GM12878 (cell line): ENCODE measurements at places on chromosomes 1 and 21. TPM values are rescaled to one million over a fixed set of nuclear protein-coding genes. Genes with fewer than 3 reads are reported as not detected.

ACTL8 gene
- polyA plus RNA-seq: not detected in 2 replicates

CGN gene
- polyA plus RNA-seq: 3.7 and 4.1 TPM in 2 replicates

SLFNL1 gene
- 0.57 and 0.98 TPM in 2 replicates for polyA plus RNA-seq

ZNF669 gene
- 4.9 and 5.6 TPM in 2 replicates for polyA plus RNA-seq

ADGRL4 gene
- not detected in 2 replicates for polyA plus RNA-seq

NR1I3 gene
- 0.19 and 0.52 TPM in 2 replicates for polyA plus RNA-seq

CD53 gene
- 399 and 407 TPM in 2 replicates for polyA plus RNA-seq

ZNF593OS gene
- polyA plus RNA-seq: 0.21 and 1.7 TPM in 2 replicates

BRINP3 gene
- polyA plus RNA-seq: not detected in 2 replicates

ACTN2 gene
- polyA plus RNA-seq: not detected in 2 replicates

GRCh38 chr1:6100861-6101783 is 55.4 kb downstream of the KCNAB2 start:
- DNase-seq: no peak

DNA sequence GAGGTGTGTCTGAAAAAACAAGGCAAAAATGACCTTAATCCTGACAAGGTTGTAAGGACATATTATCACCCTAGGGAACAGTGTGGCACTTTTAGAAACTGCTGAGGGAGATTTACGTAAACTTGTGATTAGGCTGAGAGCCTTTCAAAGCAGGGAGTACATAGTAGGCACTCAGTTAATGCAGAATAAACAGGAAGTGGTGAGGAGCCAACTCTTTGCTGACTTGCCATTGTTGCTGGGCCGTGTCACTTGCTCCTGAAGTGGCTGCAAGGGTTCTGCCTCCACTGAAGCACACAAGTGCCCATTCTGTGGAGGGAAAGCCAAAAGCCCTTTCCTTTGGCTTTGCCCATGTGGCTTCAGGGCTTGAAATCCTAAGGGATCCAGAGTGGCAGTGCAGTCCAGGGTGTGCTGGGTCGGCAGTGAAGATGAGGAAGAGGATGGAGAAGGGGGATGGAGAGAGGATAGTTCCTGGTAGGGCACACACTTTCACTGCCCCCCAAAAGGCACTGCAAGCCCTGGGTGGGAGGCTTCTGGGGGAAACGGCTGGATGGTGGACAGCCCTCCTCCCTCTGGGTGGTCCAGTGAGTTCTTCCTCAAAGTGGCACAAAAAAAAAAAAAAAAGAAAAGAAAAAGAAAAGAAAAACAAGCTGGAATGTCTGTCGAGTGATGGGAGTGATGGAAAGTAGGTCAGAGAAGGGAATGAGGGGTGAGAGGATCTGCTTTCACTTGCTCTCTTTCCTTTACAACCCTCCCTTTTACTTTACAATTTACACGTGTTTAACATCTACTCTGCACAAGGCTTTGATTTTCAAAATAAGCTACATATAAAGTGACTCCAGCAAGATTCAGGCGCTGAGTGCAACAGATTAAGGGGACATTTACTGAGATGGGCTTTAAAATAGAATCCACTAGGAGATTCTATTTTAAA is 13.7 kb upstream of the RHEX start:
- no peak for DNase-seq

DNA sequence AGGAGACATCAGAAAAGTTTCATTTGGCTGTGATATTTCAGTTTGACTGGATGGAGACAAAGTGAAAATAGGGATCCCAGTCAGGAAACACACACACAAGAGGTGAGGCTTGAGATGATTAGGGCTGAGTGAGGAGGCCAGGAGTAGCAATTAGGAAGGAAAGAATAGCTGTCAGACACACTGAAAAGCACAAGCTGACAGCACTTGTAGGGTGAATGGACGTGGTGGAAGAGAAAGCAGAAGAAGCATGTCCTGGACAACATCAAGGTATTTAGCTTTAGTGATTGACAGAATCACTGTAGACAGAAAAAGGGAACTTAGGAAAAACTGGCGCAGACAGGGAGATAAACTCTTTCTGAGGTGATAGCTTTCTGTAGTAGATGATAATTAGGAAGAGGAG is 347.7 kb downstream of the TGFB2 start:
- no peak for DNase-seq

- no peak for DNase-seq
Observed at GRCh38 chr1:102529446-102529845, 532.7 kb upstream of the OLFM3 start.

DNA sequence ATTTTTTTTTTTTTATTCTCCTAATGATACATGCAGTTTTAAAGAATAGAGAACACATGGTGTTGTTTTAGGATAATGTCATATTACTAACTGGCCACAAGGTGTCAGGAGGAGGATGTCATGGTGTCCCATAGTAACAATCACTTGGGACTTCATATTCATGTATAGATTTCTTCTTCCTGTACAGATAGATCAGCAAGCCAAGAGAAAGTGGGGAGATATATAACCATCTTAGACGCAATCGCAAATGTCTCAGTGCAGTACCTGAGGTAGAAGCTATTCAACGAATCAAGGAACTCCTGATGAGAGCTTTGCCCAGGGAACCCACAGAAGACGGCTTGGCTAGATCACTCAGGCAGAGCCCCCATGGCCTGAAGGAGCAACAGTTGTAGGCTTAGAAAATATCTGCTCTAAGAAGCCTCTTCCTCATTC is 12.3 kb downstream of the OR2T11 start:
- no peak for DNase-seq

- no peak for DNase-seq
Observed at GRCh38 chr1:104648269-104648691, 898.6 kb downstream of the AMY1C start.

DNA sequence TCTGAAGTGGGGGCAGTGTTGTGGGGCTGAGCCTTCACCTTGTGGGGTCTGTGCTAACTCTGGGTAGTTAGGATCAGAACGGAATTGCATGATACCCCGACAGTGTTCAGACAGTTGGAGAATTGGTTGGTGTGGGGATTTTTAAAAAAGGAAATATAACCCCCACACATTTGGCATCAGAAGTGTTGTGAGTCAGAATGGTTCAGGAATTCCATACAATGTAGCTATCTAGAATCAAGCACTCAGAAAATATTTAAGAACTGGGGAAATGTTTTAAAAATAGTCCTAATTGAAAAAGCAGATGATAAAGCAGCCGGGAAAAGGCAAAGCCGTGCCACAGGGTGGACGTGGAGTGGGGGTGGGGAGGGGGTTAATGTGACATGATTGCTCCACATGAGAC is 6.5 kb upstream of the S100A7 start:
- no peak for DNase-seq

GRCh38 chr1:69568421-69569174 is 876 bp downstream of the LRRC7 start:
- no peak for DNase-seq

DNA sequence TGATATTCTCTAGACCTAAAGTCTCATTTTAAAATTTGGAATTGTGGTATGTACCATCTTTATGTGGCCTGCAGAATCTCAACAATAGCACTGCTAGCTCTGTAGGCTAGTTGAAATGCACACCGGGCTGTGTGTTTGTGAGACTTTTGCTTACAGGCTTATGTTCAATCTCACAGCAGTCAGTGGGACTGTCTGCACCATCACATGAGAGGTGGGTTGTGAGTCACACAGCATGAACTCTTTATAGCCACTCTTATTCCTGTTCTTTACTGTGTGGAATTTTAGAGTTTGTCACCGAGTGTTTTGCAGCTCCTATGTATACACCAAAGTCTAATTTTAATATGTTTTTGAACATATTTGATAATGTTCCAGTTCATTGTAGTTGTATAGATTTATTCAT is 74.6 kb downstream of the RASAL2 start:
- no peak for DNase-seq

GRCh38 chr1:86419277-86419903 is 4.6 kb upstream of the CLCA2 start:
- no peak for DNase-seq

GRCh38 chr1:22584001-22584562 is 20.8 kb downstream of the EPHA8 start:
- no peak for DNase-seq

- DNase-seq: no peak
Observed at GRCh38 chr1:78274814-78275213, 216.0 kb upstream of the PTGFR start.

- no peak for DNase-seq
Observed at GRCh38 chr1:229229137-229229720, 41.7 kb upstream of the RAB4A start.

- DNase-seq: no peak
Observed at GRCh38 chr1:64212031-64212430, 8.6 kb downstream of the UBE2U start.

DNA sequence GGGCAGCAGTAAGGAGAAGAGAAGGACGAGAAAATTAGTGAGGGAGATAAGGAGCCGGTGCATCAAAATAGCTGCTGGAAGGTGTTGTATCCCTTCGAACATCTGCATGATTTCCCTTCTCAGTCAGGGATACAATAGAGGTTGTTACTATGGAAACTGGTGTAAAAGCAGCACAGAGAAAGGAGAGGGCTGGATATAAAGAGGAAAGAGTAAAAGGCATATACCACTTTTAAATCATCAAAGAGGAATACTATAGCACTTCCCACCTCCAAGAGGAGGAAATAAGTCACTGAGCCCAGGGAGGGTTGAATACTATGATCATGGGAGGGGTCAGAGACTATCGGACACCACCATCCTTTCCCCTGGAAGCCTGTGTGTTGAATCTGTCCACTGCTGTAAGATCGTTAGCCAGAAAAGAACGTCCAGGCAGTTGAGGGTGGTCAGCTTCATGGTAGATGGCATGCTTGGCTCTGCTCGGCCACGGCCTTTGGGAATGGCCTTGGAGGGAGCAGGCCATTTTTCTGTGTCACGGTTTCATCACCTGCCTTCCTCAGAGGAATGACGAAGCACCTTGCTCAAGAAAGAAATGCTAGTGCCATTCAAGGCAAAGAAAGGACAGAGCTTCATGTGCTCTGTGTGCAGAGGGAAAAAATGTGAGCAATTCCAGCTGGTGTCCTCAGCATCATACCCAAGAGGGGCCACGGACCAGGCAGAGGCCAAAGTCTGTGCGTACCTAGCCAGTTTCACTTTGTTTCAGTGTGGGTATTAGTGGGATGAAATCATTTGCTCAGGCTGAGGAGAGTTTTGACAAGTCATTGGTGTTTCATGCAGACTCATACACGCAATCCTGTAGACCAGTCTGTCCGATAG is 64.2 kb downstream of the IRF2BP2 start:
- DNase-seq: no peak

DNA sequence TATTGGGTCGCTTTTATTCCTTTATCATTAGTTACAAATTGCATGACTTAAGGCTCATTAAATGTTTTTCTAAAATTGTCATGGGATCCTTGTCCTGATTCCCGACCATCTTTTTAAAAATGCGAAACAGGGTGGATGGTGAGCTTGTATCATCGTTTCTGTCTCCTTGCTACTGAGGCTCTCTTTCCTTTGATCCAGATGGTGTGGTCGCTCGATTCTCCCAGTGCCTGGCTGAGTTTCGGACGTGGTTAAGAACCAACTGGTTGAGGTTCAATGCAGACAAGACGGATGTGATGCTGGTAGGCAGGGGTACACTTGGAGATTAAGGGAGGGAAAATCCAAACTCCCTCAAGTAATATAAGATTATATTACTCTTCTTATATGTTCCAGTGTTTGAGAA is 1.2 kb downstream of the MIER1 start:
- no peak for DNase-seq

- DNase-seq: no peak
Observed at GRCh38 chr1:30798389-30799232, 41.0 kb upstream of the LAPTM5 start.

DNA sequence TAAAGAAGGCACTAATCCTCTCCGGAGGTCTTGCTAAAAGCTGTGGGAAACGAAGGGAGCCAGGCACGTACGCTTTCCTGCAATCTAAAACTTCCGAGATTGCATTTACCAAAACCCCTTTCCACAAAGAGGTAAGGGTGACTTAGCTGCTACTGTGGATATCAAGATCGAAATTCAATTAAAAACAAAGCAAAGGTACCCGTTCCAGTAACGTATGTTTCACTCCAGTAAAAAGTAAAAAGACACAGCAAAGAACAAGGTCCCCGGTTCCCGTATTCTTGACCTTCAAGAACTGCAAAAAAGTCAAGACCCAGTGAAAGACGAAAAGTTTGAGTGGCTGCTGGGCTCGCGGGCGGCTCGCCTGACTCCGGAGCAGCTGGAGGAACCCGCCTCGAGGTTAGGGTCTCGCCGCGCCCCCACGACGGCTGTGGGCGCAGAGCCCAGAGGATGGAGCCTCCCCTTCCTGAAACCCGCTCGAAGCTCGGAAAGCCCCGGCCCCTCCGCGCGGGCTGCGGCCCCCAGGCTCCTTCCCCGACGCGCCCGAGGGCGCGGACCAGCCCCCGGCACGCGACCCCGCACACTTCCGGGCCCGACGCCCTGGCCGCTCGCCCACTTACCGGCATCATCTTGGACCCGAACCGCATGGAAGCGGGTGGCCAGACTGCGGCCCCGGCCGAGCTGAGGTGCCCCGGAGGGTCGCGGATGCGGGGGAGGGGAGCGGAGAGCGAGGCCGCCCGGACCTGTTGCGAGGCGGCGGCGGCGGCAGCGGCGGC is 524 bp downstream of the TP53BP2 start:
- DNase-seq: no peak

GRCh38 chr1:60924964-60925798 is 157.2 kb upstream of the NFIA start:
- DNase-seq: no peak

- no peak for DNase-seq
Observed at GRCh38 chr1:51344602-51345299, 14.4 kb upstream of the TTC39A start.

DNA sequence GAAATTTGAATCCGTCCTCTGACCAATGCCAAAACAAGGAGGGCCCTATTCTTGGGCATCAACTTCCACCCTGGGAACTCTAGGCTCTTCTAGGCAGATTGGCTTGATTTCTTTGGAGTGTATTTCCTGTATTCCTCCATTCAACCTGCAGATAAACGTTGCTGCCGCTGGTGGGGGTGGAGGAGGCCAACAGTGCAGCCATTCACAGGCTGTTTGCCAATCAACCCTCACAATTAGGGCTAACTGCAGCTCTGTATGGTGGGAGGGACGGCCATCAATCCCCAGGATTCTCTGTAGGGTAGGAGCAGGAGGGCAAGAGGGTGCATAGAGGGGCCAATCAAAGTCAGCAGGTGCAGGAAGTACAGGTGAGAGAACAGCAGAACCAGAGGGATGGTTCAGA is 273.1 kb upstream of the PROX1 start:
- no peak for DNase-seq

DNA sequence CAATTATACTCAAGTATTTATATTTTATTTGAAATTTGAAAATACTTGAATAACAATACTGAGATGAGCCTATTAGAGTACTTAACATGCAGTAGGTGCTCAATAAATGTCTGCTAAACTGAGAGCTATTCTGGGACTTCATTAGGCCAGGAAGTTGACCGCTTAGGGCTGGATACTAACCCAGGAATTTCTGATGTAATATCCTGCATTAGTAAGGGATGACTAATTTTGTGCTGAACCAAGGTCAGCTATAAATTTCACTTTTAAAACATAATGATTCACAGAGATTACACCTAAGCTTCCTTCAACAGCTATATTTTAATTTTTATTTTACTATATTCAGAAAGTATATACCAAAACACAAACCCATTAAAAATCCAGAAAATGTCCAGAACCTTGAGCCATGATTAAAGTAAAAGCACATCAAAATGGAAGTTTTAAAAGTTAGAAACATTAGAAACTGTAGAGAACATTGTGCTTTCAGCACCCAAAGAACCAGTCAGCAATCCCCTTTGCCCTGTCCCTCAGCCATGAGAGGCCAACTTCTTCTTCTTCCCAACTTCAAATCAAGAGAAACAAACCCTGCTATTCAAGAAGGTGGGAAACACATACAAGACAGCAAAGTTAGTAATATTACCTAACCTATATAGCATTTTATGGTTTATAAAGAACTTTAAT is 35.4 kb downstream of the WNT2B start:
- no peak for DNase-seq

GRCh38 chr21:37183749-37184148 is 83.4 kb downstream of the VPS26C start:
- DNase-seq: no peak

GRCh38 chr1:59323879-59324278 is 27.0 kb downstream of the FGGY start:
- no peak for DNase-seq
